ENCODE measurements at places on chromosomes 5 and 9.

DNA sequence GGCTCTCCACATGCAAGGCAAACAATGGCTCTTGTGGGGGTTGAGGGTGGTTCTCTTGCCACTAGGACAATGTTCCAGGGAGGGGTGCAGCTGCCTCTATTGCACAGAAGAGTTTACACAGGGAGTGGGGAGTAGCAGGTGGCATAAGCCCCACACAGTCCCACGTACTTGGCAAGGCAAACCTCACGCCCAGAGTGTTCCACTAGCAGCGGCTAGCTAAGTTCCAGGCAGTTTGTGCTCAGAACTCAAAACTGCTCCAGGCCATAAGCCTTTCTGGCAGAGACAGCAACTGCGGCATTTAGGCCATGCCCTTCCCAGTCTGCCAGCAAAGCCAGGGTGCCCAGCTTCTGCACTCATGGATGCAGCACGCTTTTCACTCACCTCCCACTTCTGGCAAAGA lies 29.0 kb upstream of the BTNL3 start:
- DNase-seq = no peak

DNA sequence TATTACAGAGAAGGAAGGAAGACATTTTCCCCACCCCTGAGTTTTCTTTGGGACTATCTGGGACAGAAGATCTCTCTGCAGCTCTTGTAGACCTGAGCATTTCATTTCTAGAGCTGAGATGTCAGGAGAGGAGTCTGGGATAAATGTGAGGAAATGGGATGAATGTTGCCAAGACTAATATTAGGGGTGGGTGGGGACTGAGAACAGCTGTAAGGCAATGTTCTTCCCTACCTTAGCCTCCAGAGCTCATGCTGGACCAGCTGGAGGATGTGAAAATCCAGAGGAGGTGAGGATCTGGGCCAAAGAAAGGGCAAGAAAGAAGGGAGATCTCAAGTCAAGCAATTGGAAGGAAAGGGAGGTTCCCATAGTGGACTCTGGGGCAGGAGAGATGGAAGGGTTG lies 23.1 kb upstream of the FOXD1 start:
- DNase-seq = no peak

GRCh38 chr9:115103746-115104477 lies 14.0 kb downstream of the TNC start:
- DNase-seq = no peak

GRCh38 chr9:96425500-96426169 lies 7.5 kb upstream of the ZNF367 start:
- DNase-seq = no peak

DNA sequence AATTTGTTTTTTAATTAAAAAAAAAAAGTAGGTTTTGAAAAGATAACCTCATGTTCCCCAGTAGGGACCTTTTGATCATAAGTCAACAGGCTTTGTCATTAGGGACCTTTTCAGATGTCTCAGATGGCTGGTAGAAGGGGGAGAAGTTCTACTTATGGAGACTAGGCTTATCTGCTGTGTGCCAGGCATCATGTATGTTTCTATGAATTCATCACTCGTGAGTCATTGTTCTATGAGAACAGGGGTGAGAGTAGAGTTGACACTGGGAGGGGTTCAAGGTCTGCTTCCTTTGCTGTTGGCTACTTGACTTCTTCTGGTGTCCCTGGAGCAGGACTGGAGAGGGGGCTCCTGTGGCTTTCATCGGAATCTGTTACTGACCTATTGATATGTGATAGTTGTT lies 138.8 kb downstream of the KDM4C start:
- DNase-seq = no peak

- no peak for DNase-seq
Observed at GRCh38 chr9:1977026-1977425, 38.1 kb upstream of the SMARCA2 start.

- no peak for DNase-seq
Observed at GRCh38 chr5:44927115-44927733, 118.5 kb downstream of the MRPS30 start.

DNA sequence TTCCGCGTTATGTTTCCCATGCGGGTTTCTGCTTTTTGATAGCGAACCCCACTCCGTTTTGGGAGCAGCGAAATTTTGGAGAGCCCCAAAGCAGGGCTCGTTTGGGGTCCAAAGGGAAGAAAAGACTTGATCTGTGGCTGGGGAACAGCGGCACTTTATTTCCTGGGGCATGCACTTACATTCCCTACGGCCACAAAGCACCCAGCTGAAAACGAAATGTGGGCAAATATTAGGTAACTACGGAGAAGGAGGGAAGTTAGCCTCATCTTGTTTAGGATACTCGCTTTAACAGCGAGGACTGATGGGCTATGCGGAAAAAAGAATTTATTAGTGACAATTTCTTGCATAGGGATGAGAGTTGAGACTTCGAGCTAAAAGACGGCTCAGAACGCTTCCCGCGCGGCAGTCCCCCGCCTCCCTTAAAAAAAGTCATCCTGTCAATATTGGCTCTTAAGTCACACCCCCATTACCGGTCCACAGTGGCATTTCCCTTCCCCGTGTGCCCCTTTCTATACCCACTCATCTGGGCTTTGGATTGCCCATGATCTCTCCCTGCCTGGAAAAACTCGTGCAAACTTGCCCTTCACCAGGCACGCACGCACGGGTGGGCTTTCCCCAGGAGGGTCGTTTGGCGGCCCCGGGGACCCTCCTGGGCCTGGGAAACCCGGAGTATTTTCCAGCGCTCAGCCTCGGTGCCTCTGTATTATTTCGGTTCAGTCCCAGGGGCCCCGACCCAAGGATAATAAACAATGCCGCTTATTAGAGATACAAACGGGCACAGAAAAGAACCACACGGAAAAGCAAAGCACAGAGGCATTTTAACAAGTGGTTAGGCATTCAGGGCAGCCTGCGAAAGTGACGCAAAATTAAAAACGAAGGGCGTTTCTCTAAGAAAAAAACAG lies 35.8 kb upstream of the NFIB start:
- no peak for DNase-seq

DNA sequence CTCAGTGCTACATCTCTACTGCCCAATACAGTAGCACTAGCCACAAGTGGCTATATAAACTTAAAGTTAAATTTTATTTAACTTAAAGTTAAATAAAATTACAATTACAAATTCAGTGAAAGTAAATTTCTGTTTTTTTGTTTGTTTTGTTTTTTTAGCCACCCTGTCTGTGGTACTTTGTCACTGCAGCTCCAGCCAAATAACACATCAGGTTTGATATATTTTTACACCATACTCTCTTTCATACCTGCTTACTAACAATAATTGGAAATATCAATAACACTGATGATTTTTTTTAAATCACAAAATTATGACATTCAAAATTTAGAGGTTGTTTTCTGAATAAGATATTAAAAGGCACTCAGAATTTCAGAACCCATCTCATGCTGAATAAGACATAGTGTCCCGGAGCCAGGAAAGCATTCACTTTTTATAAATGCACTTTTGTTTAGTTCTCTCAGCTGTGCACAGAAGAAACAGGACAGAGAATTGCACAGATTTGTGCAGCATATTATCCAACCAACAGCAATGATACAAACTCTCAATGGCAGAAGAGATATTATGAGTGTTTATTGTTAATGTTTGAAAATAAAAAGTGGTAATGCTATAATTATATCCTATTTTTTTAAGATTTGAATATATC lies 92.6 kb downstream of the EDIL3 start:
- no peak for DNase-seq

DNA sequence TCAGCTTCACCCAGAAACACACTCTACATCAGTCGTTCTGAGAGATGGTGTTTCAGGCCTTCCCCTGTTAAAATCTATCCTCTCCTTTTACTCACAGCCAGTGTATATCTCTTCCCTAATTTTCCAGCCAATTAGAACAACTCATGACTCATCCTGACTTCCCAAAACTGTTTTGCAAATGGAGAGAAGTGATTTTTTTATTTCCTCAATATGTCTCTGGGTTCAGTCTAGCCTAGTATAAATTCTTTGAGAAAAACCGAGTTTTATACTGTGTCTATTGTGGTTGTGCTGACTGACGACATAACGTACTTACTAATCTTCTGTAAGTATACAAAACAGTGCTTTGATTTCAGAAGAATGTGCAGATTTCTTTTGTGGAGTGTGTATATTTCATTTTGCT lies 28.4 kb upstream of the CAST start:
- no peak for DNase-seq
